PC-3 (cell line): ENCODE measurements at places on chromosomes 11 and 22. TPM values are rescaled to one million over a fixed set of nuclear protein-coding genes. Genes with fewer than 3 reads are reported as not detected.

GRCh38 chr11:130124096-130124495 is 35.5 kb upstream of the ST14 start:
- H3K4me3 ChIP-seq = peak overlapping the region; percentile 11; the same call in 1 of the 2 replicates
- peaks cover 69% of the 10 kb centered on the region for H3K36me3 ChIP-seq
- H3K4me1 ChIP-seq = peaks cover 16% of the 10 kb centered on the region
- H3K27ac ChIP-seq = peak overlapping the region; percentile 62

GRCh38 chr11:134276396-134277182 is 410 bp downstream of the GLB1L3 start:
- no peak for DNase-seq
- no peak overlapping the region for H3K27ac ChIP-seq
- H3K4me3 ChIP-seq = 0 out of 2 replicates have a peak overlapping the region, but pooled peaks have one; percentile 31

GRCh38 chr11:119835753-119836152 is 106.8 kb upstream of the NECTIN1 start:
- H3K36me3 ChIP-seq = no peaks in the 10 kb centered on the region
- no peak for DNase-seq
- no peaks in the 10 kb centered on the region for H3K4me1 ChIP-seq
- peaks cover 84% of the 10 kb centered on the region for H3K27me3 ChIP-seq
- no peak overlapping the region for H3K4me3 ChIP-seq

- H3K27me3 ChIP-seq = no peaks in the 10 kb centered on the region
- H3K36me3 ChIP-seq = peaks cover 3% of the 10 kb centered on the region; the same call in 1 of the 2 replicates
- peak; percentile 22 for DNase-seq
- H3K4me1 ChIP-seq = peaks cover 19% of the 10 kb centered on the region
- peak overlapping the region; percentile 61 for H3K27ac ChIP-seq
These were observed 689 bp downstream of the PDHX start for GRCh38 chr11:34916843-34917770.

DNA sequence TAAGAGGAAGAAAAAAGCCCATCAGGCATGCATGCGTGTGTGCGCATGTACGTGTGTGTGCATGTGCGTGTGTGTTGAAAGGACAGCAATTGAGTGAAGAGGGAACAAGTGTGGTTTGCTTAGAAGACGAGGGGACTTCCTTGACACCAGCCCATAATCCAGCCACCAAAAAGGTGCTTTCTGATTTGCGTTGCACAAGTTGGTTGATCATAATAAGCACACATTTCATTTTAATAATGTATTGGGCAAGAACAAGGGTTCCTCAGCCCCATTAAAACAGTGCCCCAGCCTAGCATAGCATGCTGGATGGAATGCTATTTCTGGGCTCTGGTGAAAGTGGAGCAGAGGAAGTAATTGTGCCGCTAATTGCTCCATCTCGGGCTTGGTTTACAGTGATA is 493.2 kb downstream of the MIAT start:
- no peaks in the 10 kb centered on the region for H3K36me3 ChIP-seq
- H3K27me3 ChIP-seq = 0 out of 2 replicates have a peak, but pooled peaks cover 5% of the 10 kb centered on the region
- no peak overlapping the region for H3K4me3 ChIP-seq
- H3K27ac ChIP-seq = no peak overlapping the region

GRCh38 chr11:46298699-46299433 is 21.4 kb downstream of the CREB3L1 start:
- no peaks in the 10 kb centered on the region for H3K27me3 ChIP-seq
- peak overlapping the region; percentile 36; the same call in 1 of the 2 replicates for H3K4me3 ChIP-seq
- H3K4me1 ChIP-seq = peaks cover 44% of the 10 kb centered on the region
- H3K36me3 ChIP-seq = no peaks in the 10 kb centered on the region
- DNase-seq = peak; percentile 80

GRCh38 chr11:23314162-23314561 is 453.9 kb upstream of the CCDC179 start:
- DNase-seq = no peak
- H3K27me3 ChIP-seq = no peaks in the 10 kb centered on the region
- H3K4me1 ChIP-seq = peaks cover 45% of the 10 kb centered on the region
- no peak overlapping the region for H3K4me3 ChIP-seq

DNA sequence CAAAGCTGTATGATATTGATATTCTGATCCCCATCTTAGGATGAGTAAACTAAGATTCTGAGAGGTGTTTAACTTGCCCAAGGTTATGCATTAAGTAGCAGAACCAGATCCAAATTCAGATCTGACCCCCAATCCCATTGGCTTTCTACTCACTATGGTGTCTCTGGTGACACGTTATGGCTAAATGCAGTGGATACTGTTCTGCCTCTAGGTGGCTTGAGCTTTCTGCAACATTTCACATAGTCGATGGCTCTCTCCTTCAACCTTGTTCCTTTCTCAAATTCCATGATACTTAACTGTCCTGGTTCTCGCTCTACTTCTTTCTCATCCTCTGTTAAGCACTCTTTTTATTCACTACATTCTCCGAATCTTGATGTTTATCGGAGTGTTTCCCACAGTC is 9.4 kb downstream of the C11orf97 start:
- H3K36me3 ChIP-seq = no peaks in the 10 kb centered on the region
- no peaks in the 10 kb centered on the region for H3K4me1 ChIP-seq
- peak; percentile 56 for DNase-seq

GRCh38 chr11:102546427-102546826 is 15.9 kb upstream of the MMP7 start:
- no peak overlapping the region for H3K4me3 ChIP-seq
- no peaks in the 10 kb centered on the region for H3K27me3 ChIP-seq
- H3K36me3 ChIP-seq = no peaks in the 10 kb centered on the region
- DNase-seq = no peak

DNA sequence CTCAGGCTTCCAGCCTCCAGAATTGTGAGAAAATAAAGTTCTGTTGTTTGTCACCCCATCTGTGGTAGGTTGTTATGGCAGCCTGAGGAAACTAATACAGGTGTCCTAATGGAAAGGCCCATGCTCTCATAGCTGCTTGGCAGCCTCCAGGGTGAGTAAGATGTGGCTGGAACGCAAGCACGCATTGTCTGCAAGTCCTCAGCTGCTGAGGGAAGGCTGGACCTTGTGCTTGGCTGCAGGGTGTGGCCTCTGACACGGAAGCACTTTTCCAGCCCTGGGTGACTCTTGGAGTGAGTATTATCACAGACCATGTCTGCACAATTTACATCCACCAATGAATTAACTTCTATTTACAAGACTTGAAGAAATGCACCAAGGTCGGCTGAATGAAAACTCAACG is 44.4 kb upstream of the BARX2 start:
- H3K36me3 ChIP-seq = no peaks in the 10 kb centered on the region
- H3K27ac ChIP-seq = no peak overlapping the region
- peak; percentile 48 for DNase-seq
- peaks cover 11% of the 10 kb centered on the region; the same call in 1 of the 2 replicates for H3K4me1 ChIP-seq

DNA sequence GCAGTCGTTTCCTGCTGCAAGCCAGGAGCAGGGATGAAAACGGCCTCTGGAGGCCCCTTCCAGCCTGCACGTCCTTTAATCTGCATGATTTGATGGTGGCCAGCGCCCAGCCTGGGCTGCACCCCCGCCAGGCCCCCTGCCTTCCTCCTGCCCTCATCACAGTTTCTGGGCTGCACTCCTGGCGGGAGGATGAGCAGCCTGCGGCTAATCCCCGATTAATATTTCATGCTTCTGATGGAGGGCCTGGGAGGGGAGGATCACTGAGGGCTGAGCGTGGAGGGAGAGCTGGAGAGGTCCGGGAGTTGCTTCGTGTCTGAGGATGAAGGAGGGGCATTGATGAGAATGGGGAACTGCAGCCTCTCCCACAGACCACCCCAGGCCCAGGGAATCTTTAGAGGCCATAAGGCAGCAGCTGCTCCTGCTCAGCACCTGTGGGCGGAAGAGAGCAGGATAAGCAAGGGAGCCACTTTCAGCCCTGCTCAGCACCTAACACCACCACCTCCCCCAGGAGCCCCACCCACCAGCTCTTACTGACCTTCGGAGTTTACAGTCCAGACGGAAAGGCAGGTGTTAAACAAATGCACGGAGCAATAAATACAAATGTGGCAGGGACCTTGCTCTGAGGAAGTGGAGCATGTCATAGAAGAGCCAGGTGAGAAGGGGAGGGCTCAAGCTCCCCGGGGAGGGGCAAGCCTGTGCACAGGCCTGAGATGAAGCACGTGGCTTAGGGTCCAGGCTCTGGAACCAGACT is 135.0 kb upstream of the NECTIN1 start:
- H3K4me1 ChIP-seq = peaks cover 6% of the 10 kb centered on the region; the same call in 1 of the 2 replicates
- H3K27ac ChIP-seq = no peak overlapping the region
- H3K36me3 ChIP-seq = no peaks in the 10 kb centered on the region

DNA sequence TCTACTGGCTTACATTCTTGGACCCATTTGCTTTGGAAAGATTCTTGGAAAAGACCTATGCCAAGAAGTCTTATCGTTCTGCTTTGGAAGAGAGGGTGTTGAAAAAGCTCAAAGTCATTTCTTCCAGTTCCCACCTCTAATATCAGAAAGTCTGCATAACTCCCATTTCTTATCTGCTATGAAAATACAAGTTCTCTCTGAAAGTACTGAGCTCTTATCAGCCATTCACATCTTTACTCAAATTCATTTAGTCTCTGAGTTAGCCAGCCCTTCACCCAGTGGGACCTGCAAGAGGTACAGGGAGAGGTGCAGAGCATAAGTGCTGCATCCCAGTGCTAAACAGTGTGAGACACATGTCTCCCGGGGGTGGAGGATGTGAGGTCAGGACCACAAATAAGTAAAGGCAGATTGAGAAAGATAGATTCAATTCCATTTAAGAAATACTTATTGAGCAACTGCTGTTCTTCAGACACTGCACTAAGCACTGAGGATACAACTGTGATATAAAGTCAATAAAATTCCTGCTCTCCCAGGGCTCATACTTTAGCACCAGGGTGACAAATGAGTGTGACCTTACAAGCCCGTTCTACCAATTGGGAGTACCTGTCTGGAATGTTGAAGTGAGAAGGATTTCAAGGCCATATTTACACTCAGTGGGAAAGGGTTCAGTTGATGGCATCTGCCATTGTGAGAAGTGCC is 76.7 kb downstream of the PISD start:
- no peak for DNase-seq
- no peaks in the 10 kb centered on the region for H3K27me3 ChIP-seq
- H3K27ac ChIP-seq = no peak overlapping the region
- H3K36me3 ChIP-seq = no peaks in the 10 kb centered on the region
- H3K4me3 ChIP-seq = no peak overlapping the region

DNA sequence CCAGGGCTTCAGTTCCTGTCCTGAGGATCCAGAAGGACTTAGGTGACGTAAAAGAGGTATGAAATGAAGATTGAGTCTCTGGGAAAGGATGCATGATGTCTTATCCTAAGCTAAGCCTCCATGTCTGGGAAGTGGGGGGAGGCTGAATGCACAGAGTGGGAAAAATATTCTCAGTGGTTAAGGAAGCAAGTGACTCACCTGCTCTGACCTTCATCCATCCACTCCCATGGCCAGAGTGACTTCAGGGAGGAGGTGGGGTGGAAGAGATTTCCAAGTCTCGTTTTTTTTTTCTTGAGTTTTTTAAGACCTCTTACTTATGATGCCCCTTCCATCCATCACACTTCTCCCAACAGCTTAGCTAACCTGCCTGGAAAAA is 32.5 kb upstream of the POLD3 start:
- H3K27me3 ChIP-seq = no peaks in the 10 kb centered on the region
- H3K4me1 ChIP-seq = peaks cover 14% of the 10 kb centered on the region
- H3K4me3 ChIP-seq = no peak overlapping the region
- DNase-seq = peak; percentile 38

GRCh38 chr22:38725900-38726655 is 20.3 kb downstream of the GTPBP1 start:
- no peak for DNase-seq
- no peak overlapping the region for H3K27ac ChIP-seq
- peaks cover 31% of the 10 kb centered on the region for H3K36me3 ChIP-seq
- no peaks in the 10 kb centered on the region for H3K4me1 ChIP-seq

DNA sequence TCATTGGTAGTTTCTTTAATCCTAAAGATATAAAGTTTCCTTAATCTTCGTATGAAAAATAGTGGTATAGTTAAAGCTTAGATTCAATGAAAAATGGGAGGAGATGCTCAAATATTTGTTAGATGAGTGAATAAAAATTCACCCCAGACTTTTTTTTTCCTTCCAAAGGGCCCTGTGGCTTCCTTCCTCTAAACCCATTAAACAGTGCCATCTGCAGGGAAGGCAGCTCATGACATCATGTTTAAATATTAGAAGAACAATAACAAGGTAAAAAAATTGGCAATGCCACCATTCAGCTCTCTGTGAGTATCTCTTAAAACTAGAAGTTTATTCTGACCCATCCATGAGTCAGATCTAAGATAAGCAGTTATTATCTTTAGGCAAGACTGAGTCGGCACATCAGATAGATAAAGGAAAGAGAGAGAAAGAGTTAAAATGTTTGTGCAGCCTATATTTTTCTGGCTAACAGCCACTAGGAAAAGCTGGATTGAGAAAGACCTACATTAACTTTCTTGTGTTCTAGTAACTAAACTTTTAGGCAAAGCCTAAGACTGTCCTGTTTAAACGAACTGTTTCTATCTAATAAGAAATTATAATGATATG is 19.1 kb upstream of the OOSP1 start:
- H3K4me3 ChIP-seq = no peak overlapping the region
- peaks cover 9% of the 10 kb centered on the region for H3K4me1 ChIP-seq
- no peaks in the 10 kb centered on the region for H3K27me3 ChIP-seq
- peak overlapping the region; percentile 11 for H3K27ac ChIP-seq

DNA sequence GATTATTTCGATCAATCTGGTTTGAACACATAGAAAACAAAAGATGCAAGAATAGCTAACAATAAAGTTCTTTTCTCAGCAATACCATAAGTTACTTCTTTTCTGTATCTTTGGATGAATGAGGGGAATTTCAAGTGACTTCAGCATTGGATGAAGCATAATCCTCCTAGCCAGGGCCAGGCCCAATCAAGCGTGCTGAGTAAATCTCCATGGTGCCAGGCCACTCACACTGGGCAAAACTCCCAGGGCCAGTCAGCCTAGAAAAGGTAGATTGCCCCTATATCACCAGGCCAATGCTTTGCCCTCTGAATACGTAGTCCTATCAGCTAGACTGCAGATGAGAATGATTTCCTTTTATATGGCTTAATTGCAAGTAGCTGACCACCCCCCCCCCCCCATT is 6.0 kb downstream of the CNTF start:
- H3K4me1 ChIP-seq = peaks cover 35% of the 10 kb centered on the region
- peaks cover 18% of the 10 kb centered on the region for H3K36me3 ChIP-seq
- H3K27ac ChIP-seq = no peak overlapping the region
- no peaks in the 10 kb centered on the region for H3K27me3 ChIP-seq
- no peak overlapping the region for H3K4me3 ChIP-seq

TUB gene
- total RNA-seq = 3.2 and 3.3 TPM in 2 replicates

KRTAP5-2 gene
- total RNA-seq = not detected in 2 replicates

FAM83F gene
- 5.5 and 9.2 TPM in 2 replicates for total RNA-seq

LSP1 gene
- total RNA-seq = not detected in 2 replicates

FAM111A gene
- total RNA-seq = 38.9 and 49.2 TPM in 2 replicates

MAPK8IP2 gene
- 1.2 and 1.5 TPM in 2 replicates for total RNA-seq
